Activated T-helper 1 cell treated with anti-CD3 and anti-CD28 coated beads, Interleukin-2, amount 50 U/mL, for 16 hours (primary cell): ENCODE measurements at places on chromosomes 2 and 18.

DNA sequence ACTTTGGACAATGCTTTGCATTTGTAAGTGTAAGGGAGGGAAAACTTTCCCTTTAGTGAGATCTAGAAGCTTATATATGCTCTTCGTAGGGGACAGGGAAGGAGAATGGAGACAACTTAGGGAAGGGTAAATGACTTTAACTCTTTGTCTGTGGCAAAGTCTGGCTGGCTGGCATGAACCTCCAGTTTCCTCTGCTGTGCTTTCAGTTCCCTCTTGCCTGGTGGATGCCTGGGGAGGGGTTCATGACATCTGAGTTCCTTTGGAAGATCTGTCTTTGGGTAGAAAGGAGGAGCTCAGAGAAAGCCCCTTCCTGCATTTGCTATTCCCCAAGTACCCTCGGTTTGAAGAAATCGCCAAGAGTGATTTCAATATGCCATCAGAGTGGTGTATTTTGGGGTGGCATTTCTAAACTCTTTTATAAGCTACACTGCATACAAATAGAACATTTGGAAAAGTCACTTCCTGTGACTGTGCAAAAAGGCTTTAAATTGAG lies 143.6 kb downstream of the VAPA start:
- DNase-seq = no peak

- DNase-seq = no peak
Observed at GRCh38 chr2:224948859-224949258, 93.4 kb downstream of the DOCK10 start.

DNA sequence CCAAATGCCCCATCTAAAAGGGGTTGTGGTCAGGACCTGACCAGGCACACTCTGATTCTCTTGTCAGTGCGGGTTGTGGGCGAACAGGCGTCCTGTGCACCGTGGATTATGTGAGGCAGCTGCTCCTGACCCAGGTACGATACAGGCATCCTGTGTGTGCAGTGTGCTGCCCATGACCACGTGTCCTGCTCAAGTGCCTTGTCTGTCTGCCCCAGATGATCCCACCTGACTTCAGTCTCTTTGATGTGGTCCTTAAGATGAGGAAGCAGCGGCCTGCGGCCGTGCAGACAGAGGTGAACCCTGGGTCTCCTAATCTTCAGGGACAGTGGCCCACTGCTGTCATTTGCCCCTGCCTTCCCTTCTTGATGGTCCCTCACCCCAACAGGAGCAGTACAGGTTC lies 14.6 kb downstream of the PTPN18 start:
- DNase-seq = no peak

- no peak for DNase-seq
Observed at GRCh38 chr18:52670896-52671295, 330.9 kb downstream of the DCC start.

GRCh38 chr2:41741951-41742595 lies 305.7 kb upstream of the PKDCC start:
- DNase-seq = no peak

DNA sequence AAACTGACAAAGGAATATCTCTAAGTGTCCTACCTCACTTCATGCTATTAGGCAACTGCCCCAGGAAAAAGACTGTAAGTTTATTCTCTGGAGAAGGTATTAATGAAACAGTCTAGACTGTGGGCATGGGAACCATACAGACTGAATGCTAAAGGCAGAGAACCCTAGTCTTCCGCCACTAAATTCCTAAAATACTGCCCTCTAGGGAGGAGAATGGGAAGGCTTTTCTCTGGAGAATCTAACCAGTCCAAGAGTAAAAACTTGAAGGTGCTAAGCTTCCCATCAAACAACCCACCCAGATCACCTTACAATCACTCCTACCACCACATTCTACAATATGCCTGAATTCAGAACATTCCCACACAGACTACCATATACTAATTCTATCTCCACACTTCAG lies 3.4 kb downstream of the SRBD1 start:
- DNase-seq = no peak

DNA sequence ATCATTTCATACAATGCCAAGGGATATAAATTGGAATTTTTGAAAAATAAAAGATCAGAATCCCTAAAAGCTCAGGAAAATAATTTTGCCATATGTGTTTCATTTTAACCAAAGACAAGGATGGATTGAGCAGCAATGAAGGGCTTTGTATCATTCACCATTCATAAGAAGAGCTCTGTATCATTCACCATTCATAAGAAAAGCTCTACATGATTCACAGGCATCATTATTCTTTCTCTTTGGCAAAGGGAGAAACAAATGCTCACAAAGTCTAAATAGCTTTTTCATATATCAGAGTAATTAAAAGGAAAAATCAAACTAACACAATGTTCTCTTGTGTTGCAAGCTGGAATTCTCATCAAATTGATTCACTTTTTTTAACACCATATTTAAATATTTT lies 169.1 kb upstream of the MC4R start:
- DNase-seq = no peak

GRCh38 chr2:227578642-227579041 lies 20.1 kb upstream of the SCYGR2 start:
- DNase-seq = no peak

DNA sequence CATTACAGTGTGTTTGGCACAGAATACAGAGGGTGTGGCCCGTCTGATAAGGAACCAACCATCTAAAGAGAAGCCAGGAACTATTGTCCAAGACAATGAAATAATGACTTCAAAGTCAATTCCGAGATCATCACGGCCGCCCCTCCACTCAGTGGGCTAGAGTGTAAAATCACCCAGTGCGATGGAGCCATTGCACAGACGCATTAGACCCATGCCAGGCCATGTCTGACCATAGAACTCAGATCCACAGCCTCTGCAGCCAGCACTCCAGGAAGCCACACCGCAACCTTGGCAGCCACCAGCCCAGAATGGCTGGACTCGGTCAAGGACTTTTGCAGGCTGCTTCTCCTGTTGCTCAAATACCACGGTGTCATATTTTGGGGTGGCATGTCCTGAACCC lies 835.7 kb downstream of the DCDC2C start:
- DNase-seq = no peak

- DNase-seq = no peak
Observed at GRCh38 chr2:105432749-105433148, 33.9 kb upstream of the FHL2 start.
